Thoracic aorta (tissue), 2 donors: ENCODE measurements at places on chromosomes 16 and 17. TPM values are rescaled to one million over a fixed set of nuclear protein-coding genes. Genes with fewer than 3 reads are reported as not detected.

DNA sequence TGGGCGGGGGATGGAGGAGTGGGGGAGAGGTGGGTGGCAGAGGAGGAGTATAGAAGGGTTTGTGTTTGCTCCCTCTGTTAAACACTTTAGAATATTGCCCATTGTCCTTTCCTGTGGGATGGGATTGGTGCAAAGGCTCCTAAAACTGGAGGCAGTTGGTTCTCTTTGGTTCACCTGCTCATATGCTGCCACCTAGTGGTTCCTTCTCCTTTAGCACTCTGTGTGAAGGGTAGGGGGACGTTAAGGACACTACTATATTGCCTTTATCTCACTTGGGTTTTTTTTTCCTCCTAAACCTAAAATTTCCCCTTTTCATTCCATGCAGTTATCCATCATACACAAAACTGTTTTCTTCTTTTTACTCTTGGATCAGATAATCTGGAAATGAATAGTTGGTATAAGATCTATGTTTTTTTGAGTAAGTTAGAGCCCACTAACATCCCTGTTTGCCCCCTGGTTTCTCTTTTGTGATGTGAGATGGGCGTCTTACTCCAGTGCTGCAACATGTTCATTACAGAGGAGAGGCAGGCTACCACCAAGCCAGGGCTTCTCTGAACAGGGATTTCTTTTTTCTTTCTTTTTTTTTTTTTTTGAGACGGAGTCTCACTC lies 23.8 kb downstream of the SNX11 start:
- peak; percentile 15 for DNase-seq

DNA sequence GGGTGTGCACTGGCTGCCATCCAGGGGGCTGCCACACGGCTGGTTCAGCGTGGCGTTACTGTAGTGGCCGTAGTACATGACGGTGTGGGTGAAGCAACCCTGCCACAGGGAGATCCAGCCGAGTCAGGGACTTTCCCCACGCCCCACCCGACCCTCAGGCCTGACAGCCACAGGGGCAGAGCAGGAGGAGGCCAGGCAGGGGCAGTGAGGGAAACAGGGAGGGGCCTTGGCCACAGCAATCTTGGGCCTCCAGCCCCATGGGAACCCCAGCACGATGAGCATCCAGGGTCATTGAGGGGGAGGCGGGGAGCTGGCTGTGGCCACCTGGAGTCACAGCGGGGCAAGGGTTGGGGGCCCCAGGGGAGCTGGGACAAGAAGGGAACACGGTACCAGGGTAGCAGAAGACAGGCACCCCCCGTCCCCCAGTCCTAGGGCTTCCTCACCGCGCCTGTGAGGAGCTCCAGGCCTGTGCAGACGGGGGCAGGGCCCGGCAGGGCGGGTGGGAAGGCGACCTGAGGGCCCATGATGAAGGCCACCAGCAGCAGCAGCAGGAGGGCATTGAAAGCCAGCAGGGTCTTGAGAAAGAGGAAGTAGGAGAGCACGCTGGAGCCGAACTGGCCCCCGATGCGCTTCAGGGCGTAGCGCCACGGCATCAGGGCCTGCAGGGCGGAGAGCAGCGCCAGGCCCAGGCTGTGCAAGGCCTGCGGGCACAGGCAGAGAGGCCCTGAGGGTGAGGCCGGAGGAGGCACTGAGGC lies 4.3 kb downstream of the TMC6 start:
- no peak for DNase-seq

FLOT2 gene
- 92.1 TPM for total RNA-seq

DNA sequence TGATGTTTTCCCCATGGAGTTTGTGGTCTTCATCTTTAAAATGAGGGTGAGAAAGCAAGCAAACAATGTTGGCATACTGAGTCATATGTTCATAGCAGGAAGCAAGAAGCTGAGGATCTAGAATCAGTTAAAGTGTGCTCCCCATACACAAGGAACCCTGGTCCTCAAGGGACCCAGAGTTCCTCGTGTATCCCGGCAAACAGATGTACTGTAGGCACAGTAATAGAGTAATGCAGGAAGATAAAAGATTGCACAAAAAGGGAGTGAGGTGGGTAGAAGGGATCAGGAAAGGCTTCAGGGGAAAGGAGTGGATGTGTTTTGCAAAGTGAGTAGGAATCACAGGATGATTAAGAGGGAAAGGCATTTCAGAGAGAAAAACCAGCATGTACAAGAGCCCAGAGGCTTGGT lies 412.3 kb upstream of the CDH11 start:
- DNase-seq: no peak

DNA sequence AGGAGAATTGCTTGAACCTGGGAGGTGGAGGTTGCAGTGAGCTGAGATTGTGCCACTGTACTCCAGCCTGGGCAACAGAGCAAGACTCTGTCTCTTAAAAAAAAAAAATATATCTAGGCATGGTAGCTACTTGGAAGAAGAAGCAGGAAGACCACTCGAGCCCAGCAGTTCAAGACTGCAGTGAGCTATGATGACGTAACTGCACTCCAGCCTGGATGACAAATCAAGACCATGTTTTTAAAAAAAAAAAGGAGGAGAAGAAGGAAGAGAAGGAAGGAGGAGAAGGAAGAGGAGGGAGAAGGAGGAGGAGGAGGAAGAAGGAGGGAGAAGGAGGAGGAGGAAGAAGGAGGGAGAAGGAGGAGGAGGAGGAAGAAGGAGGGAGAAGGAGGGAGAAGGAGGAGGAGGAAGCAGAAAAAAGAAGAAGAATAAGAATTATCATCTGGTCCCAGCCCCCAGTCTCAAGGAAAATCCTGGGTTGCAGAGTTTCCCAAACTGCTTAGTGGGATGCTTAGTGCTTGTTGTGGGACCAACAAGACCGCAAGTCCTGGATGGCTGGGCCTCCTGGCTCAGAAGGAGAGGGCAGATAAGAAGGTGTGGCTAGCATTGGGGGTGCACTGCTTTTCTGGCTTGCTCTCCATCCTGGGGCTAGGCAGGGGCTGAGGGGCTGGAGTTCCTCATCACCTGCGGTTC lies 3.7 kb upstream of the DRC7 start:
- no peak for DNase-seq

GRCh38 chr17:66383333-66383732 lies 80.9 kb downstream of the PRKCA start:
- no peak for DNase-seq

TMEM88 gene
- 21.9 TPM for total RNA-seq
